ENCODE measurements at places on chromosomes 7 and 10. TPM values are rescaled to one million over a fixed set of nuclear protein-coding genes. Genes with fewer than 3 reads are reported as not detected.

C7orf57 gene
- 0.26 TPM for total RNA-seq

SH2D4B gene
- not detected for total RNA-seq

CPED1 gene
- not detected for total RNA-seq

LRIT1 gene
- total RNA-seq, result not detected

ADARB2 gene
- 0.14 TPM for total RNA-seq

DPP6 gene
- total RNA-seq, result not detected

ANKRD1 gene
- total RNA-seq, result 30.7 TPM

CALHM1 gene
- not detected for total RNA-seq

FGFBP3 gene
- 1.2 TPM for total RNA-seq

RSPH10B2 gene
- 0.10 TPM for total RNA-seq

GPR26 gene
- not detected for total RNA-seq

AGR3 gene
- total RNA-seq, result not detected

HHEX gene
- total RNA-seq, result 0.64 TPM

NCF1 gene
- not detected for total RNA-seq

LIPN gene
- total RNA-seq, result not detected

AKR1C4 gene
- total RNA-seq, result not detected

AGR2 gene
- 3.5 TPM for total RNA-seq

PHKG1 gene
- 1.3 TPM for total RNA-seq

SLC39A12 gene
- not detected for total RNA-seq

SP8 gene
- total RNA-seq, result 1.4 TPM

MMP21 gene
- not detected for total RNA-seq

TRIM50 gene
- total RNA-seq, result not detected

TEX47 gene
- total RNA-seq, result not detected

SLC29A4 gene
- total RNA-seq, result 23.8 TPM

NANOS1 gene
- total RNA-seq, result 22.5 TPM

PON3 gene
- not detected for total RNA-seq

MGAM2 gene
- not detected for total RNA-seq

Data from Caki2 (cell line).